ENCODE measurements at places on chromosomes 2 and 18. TPM values are rescaled to one million over a fixed set of nuclear protein-coding genes. Genes with fewer than 3 reads are reported as not detected.

DNA sequence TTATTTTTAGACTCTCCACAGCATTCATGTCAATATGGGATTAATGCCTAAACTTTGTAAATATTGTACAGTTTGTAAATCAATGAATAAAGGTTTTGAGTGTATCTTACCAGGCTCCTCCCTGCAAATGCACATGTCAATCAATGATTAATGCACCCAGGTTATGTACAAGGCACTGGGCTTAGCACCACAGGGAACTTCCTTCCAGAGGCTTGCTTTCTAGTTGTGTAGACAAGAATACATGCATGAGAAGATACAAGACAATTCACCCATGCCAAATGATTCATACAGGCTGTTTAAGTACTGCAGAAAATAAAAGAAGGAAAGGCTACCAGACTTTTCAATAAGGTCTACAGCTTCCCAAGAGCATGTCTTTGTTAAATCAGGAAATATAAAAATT lies 114.1 kb downstream of the MMADHC start:
- no peak for DNase-seq

Gene GALR1
- not detected for polyA plus RNA-seq

DNA sequence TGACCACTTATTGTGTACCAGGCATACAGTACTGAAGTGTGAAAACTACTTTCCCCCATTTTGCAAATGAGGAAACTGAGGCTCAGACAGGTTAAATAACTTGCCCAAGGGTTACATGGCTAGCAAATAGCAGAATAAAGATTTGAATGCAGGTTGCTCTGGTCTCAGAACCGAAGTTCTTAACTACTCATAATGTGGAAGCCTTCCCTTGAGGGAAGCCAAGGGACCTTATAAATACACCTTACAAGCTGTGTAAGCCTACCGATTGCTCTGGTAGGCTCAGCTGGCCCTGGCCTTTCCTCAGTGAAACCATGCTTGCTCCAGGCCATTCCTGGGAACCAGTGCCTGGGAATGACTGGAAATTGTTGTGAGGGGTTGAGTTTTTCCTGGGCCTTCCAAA lies 114.6 kb upstream of the CDCA7 start:
- DNase-seq: no peak

Gene CDK5R2
- polyA plus RNA-seq: 0.19 TPM

Gene MLPH
- 84.8 TPM for polyA plus RNA-seq

All from SK-N-SH (cell line).